ENCODE measurements at places on chromosomes 12 and 14. TPM values are rescaled to one million over a fixed set of nuclear protein-coding genes. Genes with fewer than 3 reads are reported as not detected.

The LUM gene
- 128 TPM for total RNA-seq

The TMEM229B gene
- 1.3 TPM for total RNA-seq

The RHEBL1 gene
- 1.9 TPM for total RNA-seq

DNA sequence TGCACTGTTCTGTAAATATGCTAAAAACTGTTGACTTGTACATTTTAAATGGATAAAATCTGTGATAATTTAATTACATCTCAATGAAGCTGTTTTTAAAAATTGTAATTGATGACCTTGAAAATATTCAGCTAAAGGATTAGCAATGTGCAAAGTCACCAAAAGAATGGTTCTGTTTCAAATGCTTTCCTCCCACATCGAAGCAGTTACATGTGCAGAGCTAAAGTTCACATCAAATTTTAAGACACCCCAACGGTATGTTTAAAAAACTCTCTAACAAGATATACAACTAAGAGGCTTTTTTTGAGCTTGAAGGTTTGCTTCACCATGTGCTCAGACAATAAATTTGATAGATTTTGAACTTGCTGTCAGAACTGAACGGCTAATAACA, 114.6 kb upstream of the KRAS start:
- no peak for DNase-seq

DNA sequence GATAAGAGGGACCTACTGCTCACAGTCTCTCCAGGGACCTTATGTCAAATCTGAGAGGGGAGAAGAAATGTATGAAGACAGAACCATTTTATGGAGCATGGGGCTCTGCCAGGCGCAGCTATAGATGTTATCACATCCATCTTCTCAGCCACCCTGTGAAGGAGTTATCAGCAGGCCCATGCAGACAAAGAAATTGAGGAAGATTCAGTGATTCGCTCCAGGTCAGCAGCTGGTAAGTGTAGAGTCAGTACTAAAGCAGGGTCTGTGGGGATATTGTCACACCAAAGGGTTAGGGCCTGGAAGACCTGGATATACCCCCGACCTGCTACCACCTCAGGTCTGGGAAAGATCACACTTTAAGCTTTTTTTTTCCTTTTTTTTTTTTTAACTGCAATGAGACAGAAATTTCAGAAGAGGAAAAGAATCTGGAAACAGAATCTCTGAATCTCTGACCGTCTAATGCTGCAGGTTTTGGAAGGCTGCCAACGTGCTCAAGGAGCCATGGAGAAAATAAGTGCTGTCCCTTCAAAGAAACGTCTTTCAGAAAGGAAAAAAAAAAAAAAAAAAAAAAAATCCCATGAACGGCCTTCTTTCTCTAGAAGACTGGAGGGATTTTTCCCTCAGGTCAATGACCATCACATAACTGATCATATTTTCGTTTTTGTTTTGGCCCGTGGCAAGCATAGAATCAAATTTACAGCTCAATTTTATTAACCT, 73.3 kb upstream of the PLEKHG7 start:
- DNase-seq, result peak; percentile 36

DNA sequence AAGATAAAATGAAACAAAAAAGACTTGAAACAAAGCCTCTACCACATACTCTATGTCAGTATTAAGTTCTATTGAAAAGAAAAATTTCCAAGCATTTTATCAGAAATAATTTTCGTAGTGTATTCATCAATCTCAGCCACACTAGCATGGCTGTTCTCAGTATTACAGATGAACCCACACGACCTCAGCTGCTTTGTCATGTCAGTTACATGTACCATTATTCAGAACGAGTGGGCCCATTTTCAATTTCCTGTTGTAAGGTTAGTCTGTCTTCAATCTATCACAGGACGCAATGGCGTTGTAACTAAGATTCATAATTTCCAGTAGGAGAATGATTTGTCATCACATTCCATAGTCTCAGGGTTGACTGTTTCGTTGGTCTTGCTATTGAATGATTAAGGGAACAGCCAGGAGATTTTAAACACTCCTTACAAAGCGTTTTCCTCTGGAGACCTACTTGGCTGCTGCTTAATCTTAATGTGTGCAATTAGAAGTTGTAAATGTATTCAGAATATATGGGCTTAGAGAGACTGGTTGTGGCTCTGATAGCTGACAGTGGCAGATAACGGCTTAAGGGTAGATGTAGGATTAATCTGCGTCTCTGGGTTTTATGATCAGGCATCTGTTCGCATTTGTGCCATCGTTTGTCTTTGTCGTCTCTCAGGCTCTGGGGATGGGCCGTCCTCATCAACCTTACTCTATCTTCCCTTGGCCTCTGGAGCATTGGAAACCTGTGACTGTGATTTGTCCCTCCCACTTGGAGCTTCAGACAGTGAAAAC, 65.4 kb downstream of the GLT1D1 start:
- DNase-seq, result no peak

DNA sequence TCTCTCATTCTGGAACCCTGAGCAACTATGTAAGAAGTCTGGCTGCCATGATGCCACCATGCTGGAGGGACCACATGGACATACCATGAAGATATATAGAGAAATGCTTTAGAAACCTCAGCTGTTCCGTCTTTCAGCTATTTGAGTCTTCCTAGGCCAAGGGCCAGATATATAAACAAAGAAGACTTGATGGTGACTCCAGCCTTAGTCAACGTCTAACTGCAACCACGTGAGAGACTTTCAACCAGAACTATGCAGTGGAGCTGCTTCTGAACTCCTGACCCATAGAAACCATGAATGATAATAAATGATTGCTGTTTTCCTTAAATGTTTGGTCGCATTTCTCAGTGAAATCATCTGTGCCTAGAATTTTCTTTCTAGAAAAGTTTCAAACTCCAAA, 20.0 kb upstream of the KITLG start:
- peak; percentile 89 for DNase-seq

- peak; percentile 18 for DNase-seq
Measured at GRCh38 chr14:21711360-21711961, 37.8 kb upstream of the OR4E1 start.

The C1S gene
- total RNA-seq, result 6.2 TPM

The TMPRSS12 gene
- not detected for total RNA-seq

- DNase-seq, result no peak
Measured at GRCh38 chr12:97022536-97023230, 115.6 kb downstream of the NEDD1 start.

Data from astrocyte (in vitro differentiated cells and primary cell).